ENCODE measurements at places on chromosomes 16 and 17. TPM values are rescaled to one million over a fixed set of nuclear protein-coding genes. Genes with fewer than 3 reads are reported as not detected.

The UNKL gene
- 16.3 TPM for polyA plus RNA-seq

The MPV17L gene
- polyA plus RNA-seq: 0.43 TPM

The EVI2B gene
- polyA plus RNA-seq: 0.78 TPM

The NIP7 gene
- polyA plus RNA-seq: 19.0 TPM

GRCh38 chr17:36655726-36656125 is 54.3 kb downstream of the MRM1 start:
- DNase-seq: peak; percentile 40

DNA sequence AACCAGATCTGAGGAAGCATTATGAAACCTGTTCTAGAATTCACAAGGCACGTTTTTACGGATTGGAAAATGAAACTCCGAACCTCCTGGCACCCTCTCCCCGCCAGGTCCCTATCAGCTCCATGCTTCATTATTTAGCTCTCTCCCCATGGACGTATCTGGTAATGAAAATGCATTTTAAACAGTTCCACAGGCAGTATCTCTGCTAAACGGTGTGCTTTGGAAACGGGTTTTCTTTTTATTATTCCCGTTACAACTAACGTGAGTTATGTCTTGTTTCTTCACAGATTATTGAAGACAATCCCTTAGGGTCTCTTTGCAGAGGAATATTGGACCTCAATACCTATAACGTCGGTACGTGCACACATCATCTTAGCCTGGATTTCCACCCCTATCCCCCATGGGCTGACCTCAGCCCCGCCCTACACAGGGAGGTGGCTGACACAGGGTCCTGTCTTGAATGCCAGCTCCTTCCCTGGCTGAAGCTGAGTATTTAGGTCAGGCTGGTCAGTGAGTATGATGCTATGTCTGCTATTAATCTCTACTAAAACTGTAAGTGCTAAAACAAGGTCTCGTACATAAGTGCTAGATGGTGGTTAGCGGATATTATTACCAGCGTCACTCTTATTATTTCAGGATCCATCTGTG is 82.9 kb downstream of the SDR42E1 start:
- DNase-seq: no peak

GRCh38 chr16:89350701-89351380 is 133.3 kb downstream of the ZNF778 start:
- DNase-seq: no peak

- no peak for DNase-seq
Measured at GRCh38 chr17:65029605-65030336, 26.8 kb downstream of the GNA13 start.

DNA sequence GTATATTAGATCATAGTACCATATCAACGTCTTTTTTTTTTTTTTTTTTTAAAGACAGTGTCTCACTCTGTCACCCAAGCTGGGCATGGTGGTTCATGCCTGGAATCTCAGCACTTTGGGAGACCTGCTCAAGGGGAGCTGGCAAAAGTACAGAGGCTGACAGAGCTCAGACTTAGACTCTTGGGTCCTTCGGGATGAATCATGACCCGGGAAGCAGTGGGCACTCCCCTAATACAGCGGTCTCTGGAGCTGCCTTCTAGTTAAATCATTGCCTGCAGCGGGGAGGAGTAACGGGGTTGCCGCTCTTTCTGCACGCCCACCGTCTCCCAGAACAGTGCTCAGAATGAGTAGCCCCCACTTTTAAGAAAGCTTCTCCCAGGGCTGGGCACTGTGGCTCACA is 174.4 kb downstream of the CPPED1 start:
- no peak for DNase-seq

DNA sequence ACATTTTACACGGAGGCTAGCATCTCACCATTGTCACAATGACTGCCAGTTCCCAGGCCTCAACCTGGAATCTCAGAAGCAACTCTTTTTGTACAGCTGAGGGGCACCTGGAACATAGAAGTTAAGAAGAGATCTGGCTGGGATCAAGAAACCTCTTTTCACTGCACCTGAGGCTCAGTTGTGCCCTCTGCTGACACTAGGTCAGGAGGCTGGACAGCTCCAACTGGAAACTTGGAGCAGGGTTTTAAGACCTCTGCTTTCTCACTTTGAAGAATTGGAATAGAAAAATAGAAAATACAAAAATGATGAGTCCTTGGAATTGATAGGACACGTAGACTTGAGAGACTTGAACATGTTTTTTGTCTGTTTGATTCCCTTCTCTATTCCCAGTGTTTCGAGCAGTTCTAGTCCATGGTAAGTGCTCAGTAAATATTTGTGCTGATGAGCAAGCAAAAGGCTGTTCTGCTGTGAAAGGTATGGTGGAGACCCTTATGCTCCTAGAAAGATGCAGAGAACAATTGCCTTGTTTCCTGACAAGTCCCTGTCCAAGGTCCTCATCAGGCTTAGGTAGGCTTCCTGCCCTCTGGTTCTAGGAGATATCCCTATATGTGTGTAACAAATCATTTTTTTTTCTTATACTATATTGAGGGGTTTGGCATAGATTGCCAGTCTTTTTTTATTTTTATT is 13.6 kb upstream of the PPM1D start:
- no peak for DNase-seq
